ENCODE measurements at places on chromosomes 5 and 9.

DNA sequence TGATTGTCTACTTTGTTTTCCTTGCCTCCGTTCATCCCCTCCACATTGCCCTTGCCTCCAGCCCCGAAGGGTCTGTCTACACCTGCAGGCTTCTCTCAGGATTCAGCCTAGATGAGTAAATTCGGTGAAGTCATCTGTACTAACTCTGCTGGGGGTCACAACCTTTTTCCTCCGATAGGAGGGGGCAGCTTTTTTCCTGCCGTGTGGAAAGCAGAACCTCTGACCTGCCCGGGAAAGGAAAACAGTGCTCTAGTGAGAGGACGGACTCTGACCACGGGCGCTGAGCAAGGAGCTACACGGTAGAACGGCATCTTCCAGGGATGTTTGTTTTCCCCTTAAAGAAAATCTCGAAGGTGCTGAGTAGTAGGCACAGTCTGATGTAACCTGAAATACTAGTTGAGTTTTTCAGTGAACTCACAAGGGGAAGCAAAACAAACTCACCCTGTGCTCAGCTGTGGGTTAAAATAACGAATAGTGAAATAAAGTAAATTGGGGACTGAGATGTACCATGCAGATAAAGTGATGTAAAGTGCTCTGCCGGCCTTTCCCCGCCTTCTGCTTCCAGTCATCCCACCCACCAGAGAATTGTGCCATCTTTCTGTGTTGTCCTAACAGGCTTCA is 281.8 kb downstream of the AOPEP start:
- DNase-seq: no peak

- DNase-seq: no peak
These were observed 361.2 kb upstream of the TARS1 start for GRCh38 chr5:33079548-33079947.

DNA sequence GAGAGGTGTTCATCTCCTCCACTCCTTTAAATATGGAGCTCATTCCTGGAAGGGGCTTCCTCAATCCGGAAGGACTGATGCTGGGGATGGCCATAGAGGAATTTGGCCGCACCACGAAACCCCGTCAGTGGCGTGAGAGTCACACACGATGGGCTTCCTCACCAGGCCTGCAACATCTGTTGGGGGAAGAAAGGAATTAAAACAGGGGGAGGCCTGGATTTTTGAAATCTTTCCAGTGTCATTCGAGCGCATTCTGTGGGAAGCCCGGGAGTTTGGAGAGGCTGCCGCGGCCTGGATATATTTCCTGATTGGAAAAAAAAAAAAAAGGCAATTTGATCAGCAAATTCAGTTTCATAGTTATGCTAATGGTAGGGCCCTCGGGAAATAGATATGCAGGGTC is 76.3 kb upstream of the ORM1 start:
- DNase-seq: no peak

- DNase-seq: no peak
These were observed 2.0 kb upstream of the DBH start for GRCh38 chr9:133634081-133634691.

- DNase-seq: no peak
These were observed 1.9 kb upstream of the CCDC187 start for GRCh38 chr9:136305804-136306203.

DNA sequence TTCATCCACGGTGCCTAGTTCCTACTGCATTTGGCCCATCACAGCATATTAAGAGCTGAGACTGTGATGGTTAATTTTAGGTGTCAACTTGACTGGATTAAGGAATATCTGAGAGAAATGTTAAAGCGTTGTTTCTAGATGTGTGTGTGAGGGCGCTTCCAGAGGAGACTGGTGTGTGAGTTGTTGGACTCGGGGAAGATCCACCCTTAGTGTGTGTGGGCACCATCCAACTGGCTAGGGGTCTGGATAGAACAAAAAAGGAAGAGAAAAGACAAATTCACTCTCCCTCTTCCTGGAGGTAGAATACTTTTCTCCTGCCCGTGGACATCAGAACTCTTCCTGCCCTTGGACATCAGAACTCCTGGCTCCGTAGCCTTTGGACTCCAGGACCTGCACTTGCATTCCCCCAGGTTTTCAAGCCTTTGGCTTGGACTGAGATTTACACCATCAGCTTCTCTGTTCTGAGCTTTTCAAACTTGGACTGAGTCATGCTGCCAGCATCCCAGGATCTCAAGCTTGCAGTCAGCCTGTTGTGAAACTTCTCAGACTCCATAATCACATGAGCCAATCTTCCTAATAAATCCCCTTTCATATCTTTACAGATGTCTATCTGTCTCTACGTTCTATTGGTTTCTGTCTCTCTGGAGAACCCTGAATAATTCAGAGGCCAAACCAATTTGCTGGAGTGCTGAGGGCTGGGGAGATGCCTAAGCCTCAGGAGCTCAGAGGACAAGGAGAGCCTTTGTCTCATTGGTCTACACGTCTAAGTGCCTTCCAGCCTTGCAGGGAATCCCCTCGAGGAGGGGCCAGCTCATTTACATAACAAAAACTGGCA is 164.5 kb downstream of the DCP2 start:
- peak; percentile 99 for DNase-seq

DNA sequence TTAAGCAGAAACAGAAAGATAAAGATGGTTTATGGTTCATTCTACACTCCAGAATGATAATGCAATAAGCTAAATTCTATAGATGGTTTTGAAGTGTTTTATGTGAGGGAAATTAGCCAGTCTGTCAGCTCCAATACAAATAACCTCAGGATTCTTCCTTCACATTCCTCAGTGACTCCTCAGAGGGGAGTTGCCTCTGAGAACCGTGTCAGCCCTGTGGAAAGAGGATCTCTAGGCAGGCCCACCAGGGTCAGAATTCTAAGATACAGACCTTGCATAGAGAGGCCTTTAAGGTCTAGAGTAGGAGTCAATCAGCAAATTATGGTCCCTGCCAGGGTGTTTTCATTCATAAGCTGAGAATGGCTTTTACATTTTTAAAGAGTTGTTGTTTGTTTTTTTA is 26.6 kb downstream of the RUSC2 start:
- DNase-seq: no peak

DNA sequence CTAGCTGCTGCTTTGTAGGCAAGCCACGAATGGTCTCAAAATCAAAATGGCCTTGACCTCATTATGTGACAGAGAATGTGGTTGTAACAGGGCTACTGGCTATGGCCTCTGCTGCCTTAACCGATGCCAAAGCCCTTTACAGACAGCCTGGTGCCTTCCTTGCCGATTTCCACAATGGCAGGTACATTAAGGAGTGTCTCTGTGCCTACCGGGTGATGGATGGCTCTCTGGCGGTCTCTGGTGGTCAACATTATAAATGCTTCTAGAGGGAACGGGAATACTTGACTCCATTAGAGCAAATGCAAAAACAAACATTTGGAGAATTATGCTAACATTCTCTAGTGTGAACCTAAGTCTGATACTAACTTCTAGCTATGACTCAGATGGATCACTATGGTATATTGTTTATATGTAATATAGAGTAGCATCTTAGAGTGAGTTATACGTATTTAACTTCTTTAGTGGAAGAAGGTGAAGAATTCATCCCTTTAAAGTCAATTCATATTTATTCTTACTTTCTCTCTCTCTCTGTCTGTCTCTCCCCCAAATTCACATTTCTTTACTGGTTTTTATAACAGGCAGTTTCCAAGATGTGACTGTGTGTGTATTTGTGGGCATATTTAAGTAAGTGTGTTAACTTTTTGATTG is 52.5 kb downstream of the RPS23 start:
- DNase-seq: peak; percentile 40

DNA sequence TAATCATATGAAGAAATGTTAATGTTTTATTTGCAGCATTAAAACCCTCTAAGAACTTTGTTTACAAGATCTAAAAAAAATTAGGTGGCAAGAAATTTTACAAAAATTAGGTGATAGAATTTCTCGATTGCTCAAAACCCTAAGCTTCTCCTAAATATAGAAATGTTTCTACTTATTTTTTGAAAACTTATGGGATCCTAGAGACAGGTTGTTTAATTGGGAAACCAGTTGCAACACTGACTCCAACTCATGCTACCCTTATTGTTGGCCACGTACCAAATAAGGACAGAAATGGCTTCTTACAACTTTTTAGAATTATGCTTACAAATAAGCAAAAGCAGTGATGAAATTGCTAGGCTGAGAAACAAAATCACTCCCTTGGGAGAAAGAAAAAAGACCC is 531.1 kb downstream of the PDE4D start:
- DNase-seq: no peak

DNA sequence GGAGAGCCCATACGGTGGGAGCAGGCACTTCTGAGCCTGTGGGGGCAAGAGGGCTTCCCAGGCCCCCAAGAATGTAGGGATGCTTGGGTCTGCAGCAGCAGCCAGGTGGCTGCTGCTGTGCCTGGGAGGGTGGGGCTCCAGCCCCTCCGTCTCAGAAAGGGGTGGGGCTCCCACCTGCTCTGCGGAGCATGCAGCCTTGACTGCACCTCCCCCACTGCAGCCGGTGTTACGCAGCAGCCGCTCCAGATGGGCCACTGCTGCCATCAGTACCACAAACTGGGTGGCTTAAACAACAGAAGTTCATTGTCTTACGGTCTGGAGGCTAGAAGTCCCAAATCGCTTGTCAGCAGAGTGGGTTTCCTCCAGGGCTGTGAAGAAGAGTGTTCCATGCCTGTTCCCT is 365.5 kb downstream of the TMEM38B start:
- DNase-seq: no peak

GRCh38 chr5:179223961-179224360 is 121.3 kb downstream of the ADAMTS2 start:
- DNase-seq: no peak

DNA sequence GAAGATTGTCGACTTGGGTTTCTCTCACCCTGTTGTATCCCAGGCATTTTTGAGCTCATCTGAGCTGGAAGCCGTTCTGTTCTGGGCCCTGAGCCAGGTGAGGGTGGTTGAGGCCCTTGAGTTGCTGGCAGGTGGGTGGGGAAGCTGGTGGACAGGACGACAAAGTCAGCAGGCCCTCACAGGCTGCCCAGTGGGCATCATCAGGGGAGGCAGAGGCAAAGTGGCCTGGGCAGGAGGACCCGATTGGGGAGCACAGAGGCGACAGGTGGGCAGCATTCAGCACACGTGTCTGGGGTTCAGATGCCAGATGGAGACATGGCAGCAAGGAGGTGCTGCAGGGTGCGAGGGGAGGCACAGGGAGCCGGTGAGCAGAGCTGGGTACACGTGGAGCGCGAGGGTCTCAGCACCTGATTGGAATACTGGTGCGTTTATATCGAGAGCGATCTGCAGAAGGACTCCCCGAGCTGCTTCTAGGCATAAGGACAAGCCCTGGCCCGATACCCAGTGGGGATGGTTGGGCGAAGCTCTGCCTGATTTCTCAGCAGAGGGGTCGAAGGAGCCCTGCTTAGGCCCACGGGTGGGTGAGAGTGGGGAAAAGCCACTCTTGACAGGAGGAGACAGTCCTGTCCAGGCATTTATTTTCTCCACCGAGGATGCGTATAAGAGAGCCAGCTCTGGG is 49.0 kb upstream of the SUSD3 start:
- DNase-seq: no peak

DNA sequence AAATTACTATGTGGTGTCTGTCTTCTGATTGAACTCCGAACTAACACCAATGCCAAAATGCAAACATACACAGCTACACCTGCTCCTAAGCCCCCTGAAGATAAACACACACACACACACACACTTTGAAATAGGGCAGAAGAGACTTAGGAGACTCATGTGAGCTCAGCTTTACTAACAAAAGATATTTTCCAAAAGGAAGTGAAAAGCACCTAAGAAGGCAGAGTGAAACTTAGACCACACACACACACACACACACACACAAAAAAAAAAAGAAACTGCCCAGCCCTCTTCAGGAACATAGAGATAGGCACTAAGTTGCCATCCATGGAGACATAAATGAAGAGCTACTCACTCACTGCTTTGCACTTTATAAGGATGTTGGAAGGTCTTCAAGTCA is 45.2 kb upstream of the APC start:
- DNase-seq: no peak

- no peak for DNase-seq
These were observed 605.8 kb upstream of the PTGER4 start for GRCh38 chr5:40073927-40074326.

GRCh38 chr9:20838218-20838617 is 154.2 kb downstream of the FOCAD start:
- DNase-seq: no peak

GRCh38 chr5:65815161-65815560 is 93.2 kb downstream of the NLN start:
- no peak for DNase-seq

- no peak for DNase-seq
These were observed 46.4 kb upstream of the CTNNA1 start for GRCh38 chr5:138706655-138707480.

DNA sequence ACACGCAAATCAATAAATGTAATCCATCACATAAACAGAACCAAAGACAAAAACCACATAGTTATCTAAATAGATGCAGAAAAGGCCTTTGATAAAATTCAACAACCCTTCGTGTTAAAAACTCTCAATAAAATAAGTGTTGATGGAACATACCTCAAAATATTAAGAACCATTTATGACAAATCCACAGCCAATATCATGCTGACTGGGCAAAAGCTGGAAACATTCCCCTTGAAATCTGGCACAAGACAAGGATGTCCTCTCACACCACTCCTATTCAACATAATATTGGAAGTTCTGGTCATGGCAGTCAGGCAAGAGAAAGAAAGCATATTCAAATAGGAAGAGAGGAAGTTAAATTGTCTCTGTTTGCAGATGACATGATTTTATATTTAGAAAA is 1946.3 kb upstream of the CDH9 start:
- no peak for DNase-seq

DNA sequence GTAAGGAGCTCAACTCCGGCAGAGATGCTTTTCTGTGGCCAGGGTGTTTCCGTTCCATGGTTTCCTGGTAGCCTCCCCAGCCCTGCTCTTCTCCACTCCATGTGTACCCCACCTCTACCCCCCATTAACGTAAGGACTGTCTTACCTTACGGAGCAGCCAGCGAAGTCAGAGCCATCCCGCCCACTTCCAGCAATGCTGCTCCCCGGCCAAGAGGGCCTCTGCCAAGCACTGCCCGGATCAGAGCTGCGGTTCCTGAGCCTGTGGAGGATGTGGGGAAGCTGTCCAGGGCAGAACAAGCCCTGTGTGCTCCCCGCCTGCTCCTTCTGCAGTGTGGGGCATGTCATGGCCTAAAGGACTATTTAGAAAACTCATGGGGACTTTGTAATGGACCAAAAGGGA is 261.2 kb downstream of the GADD45G start:
- DNase-seq: no peak

- DNase-seq: no peak
These were observed 1046.9 kb upstream of the WWC1 start for GRCh38 chr5:167244583-167244982.

GRCh38 chr9:122332083-122332482 is 38.7 kb upstream of the PTGS1 start:
- DNase-seq: no peak

DNA sequence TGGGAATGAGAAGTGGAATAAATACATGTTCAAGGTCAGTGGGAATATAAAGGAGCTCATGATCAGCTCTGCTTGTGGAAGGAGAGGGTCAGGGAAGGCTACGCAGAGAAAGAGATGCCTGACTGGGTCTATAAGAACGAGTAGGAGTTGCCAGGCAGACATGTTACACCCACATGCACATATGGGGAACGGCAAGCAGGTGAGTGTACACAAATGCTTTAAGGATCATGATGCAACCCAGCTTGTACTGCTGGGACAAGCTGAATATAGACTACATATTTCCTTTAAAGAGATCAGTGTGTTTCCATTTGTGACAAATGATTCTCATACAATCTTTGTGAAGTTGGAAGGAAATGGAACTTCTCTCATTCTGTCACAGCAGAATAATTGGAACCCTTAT is 141.7 kb downstream of the SPOCK1 start:
- no peak for DNase-seq

Data from foreskin melanocyte (primary cell).